ENCODE measurements at places on chromosomes 3 and 15. TPM values are rescaled to one million over a fixed set of nuclear protein-coding genes. Genes with fewer than 3 reads are reported as not detected.

- no peaks in the 10 kb centered on the region for H3K4me1 ChIP-seq
- no peaks in the 10 kb centered on the region for H3K27me3 ChIP-seq
- H3K4me3 ChIP-seq = no peak overlapping the region
- H3K36me3 ChIP-seq = no peaks in the 10 kb centered on the region
- H3K27ac ChIP-seq = no peak overlapping the region
- no peak for DNase-seq
These were observed 393.0 kb downstream of the IGSF11 start for GRCh38 chr3:118641608-118642007.

- H3K36me3 ChIP-seq = no peaks in the 10 kb centered on the region
- DNase-seq = no peak
- H3K27ac ChIP-seq = no peak overlapping the region
- H3K27me3 ChIP-seq = peaks cover 12% of the 10 kb centered on the region
- H3K4me1 ChIP-seq = no peaks in the 10 kb centered on the region
- no peak overlapping the region for H3K4me3 ChIP-seq
These were observed 278.5 kb upstream of the RASGRP1 start for GRCh38 chr15:38843051-38843501.

GRCh38 chr3:88031642-88032077 lies 27.1 kb downstream of the CGGBP1 start:
- peaks cover 2% of the 10 kb centered on the region for H3K27me3 ChIP-seq
- H3K27ac ChIP-seq = peak overlapping the region; percentile 97
- no peaks in the 10 kb centered on the region for H3K36me3 ChIP-seq
- peak; percentile 61 for DNase-seq

- no peaks in the 10 kb centered on the region for H3K36me3 ChIP-seq
- H3K4me1 ChIP-seq = no peaks in the 10 kb centered on the region
- no peak overlapping the region for H3K27ac ChIP-seq
These were observed 65.6 kb downstream of the COL6A6 start for GRCh38 chr3:130582457-130583153.

DNA sequence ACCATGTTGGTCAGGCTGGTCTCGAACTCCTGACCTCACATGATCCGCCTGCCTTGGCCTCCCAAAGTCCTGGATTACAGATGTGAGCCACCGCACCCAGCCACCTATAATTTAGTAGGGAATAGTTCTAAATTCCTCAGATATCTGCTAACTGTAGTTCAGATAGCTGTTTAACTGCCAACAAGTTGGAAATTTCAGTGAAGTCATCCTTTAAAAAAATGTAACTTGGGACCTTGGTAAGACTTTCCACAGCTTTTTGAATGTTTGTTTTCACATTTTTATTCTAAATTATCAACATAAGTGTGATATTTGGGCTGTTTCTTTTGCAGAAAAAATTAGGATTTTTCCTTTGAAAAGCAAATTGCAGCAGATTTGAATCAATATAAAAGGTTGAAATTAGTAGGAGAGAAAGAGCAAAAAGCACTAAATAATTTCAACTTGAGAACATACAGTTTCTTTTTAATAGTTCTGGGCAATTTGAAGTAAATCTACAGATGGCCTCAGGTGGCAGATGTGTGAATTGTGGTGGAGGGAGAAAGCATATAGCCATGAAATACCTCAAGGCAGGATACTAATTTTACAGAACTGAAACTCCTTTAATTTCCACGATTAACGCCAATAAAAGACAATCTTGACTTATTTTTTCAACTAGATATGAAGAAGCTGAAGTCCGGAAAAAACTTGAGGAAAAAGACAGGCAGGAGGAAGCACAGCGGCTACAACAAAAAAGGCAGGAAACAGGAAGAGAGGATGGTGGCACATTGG lies 34.3 kb downstream of the USP8 start:
- H3K36me3 ChIP-seq = peaks cover 36% of the 10 kb centered on the region
- peaks cover 14% of the 10 kb centered on the region for H3K4me1 ChIP-seq
- no peak overlapping the region for H3K4me3 ChIP-seq

- H3K27me3 ChIP-seq = no peaks in the 10 kb centered on the region
- DNase-seq = no peak
- no peaks in the 10 kb centered on the region for H3K4me1 ChIP-seq
These were observed 499.9 kb upstream of the LMCD1 start for GRCh38 chr3:8001712-8002111.

GRCh38 chr3:22210693-22211092 lies 459.7 kb upstream of the ZNF385D start:
- no peak overlapping the region for H3K27ac ChIP-seq
- no peaks in the 10 kb centered on the region for H3K27me3 ChIP-seq
- no peak for DNase-seq
- no peaks in the 10 kb centered on the region for H3K36me3 ChIP-seq

DNA sequence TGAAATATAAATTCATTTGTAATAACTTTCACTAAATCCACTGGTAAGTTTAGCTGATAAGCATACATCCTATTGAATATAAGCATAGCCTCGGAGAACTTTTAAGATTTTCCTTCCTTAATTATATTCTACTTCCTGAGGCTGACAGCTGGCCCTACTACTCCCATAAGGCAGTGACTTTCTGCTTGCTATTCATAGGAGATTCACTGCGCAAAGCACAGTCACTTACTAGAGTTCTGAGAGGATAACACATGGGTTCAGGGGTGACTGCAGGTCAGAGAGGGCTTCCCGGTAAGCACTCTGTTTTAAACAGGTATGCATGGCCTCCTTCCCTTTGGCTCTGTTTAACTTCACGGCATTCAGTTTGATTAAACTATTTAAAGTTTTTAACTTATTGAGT lies 75.8 kb downstream of the FAIM start:
- H3K27me3 ChIP-seq = no peaks in the 10 kb centered on the region
- H3K27ac ChIP-seq = no peak overlapping the region
- no peak overlapping the region for H3K4me3 ChIP-seq
- peaks cover 34% of the 10 kb centered on the region for H3K4me1 ChIP-seq

GRCh38 chr3:105984837-105985236 lies 116.0 kb upstream of the CBLB start:
- H3K36me3 ChIP-seq = no peaks in the 10 kb centered on the region
- no peak overlapping the region for H3K4me3 ChIP-seq
- peaks cover 45% of the 10 kb centered on the region for H3K4me1 ChIP-seq
- H3K27ac ChIP-seq = no peak overlapping the region
- DNase-seq = no peak

DNA sequence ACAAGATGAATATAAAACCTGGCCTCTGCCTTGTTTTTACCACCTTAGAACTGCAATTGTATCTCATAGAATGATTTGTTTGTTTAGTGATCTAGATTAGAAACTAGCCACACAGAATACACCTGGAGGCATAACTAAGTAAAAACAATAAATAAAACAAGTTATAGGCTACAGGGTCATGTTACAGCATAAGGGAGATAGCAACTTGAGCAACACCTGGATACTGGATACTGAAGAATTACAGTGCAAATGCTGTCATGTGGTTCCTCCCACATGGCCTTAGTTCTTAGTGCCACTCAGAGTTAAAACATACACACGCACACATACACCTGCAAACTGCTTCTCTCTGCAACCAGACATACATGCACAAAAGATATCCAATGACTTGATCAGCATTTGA lies 563.4 kb upstream of the DPPA4 start:
- no peak overlapping the region for H3K27ac ChIP-seq
- no peaks in the 10 kb centered on the region for H3K4me1 ChIP-seq
- H3K4me3 ChIP-seq = no peak overlapping the region
- no peaks in the 10 kb centered on the region for H3K36me3 ChIP-seq
- DNase-seq = no peak
- no peaks in the 10 kb centered on the region for H3K27me3 ChIP-seq

DNA sequence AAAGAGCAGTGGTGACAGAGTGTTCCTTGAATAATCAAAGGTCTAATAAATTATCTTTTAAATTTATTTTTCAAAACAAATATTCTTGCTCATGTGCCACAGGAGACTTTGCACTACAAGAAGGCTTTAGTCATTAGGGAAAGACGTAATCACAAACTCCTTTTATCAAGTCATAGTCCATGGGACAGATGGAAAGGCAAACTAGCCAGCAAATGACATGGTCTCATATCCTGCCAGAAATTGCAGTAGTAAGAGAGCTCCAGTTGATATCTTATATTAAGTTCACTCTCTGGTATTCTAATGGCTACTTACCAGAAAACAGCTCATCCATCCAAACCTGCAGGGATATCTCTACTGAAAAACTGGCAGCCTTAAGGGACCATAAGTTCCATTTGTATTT lies 225.0 kb upstream of the TP63 start:
- no peak overlapping the region for H3K27ac ChIP-seq
- H3K4me3 ChIP-seq = no peak overlapping the region
- no peaks in the 10 kb centered on the region for H3K4me1 ChIP-seq
- DNase-seq = no peak

GRCh38 chr15:79520654-79521053 lies 88.5 kb downstream of the MINAR1 start:
- no peak overlapping the region for H3K27ac ChIP-seq
- no peaks in the 10 kb centered on the region for H3K4me1 ChIP-seq
- no peak overlapping the region for H3K4me3 ChIP-seq
- H3K27me3 ChIP-seq = peaks cover 6% of the 10 kb centered on the region

DNA sequence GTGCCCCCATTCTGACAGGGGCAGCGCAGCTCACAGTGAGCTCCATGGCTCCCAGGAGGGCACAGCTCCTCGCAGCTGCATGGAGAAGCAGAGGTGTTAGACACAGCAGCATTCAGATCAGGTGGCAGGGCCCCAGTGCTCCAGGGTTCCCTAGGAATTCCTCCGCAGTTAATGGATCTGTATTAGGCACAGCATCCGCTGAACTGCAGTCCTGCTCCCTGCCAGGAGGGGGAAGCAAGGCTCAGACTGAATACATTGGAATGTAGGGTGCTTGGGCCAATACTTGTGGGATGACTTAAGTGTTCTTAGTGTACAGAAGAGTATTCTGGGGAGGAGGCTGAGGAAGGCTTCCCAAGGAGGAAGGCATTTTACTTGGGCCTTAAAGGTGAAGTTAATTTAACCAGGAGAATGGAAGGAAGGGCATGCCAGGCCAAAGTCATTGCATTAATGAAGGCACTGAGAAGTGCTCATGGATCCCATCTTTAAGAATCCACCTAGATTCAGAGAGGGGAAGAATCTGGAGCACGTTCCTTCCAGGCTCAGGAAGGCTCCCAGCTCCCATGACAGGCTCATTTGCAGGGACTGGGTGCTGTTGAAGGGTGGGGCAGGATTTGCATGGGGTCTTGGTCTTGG lies 111.6 kb downstream of the RAB11A start:
- DNase-seq = no peak
- peak overlapping the region; percentile 11 for H3K4me3 ChIP-seq
- H3K4me1 ChIP-seq = peaks cover 5% of the 10 kb centered on the region
- no peak overlapping the region for H3K27ac ChIP-seq
- peaks cover 4% of the 10 kb centered on the region for H3K27me3 ChIP-seq

GRCh38 chr3:101303089-101303731 lies 17.2 kb downstream of the IMPG2 start:
- H3K4me3 ChIP-seq = no peak overlapping the region
- no peak for DNase-seq
- peaks cover 43% of the 10 kb centered on the region for H3K36me3 ChIP-seq
- peaks cover 6% of the 10 kb centered on the region for H3K27me3 ChIP-seq
- no peaks in the 10 kb centered on the region for H3K4me1 ChIP-seq
- H3K27ac ChIP-seq = no peak overlapping the region

GRCh38 chr15:72911626-72912025 lies 128.1 kb upstream of the ADPGK start:
- DNase-seq = no peak
- H3K4me3 ChIP-seq = no peak overlapping the region
- no peaks in the 10 kb centered on the region for H3K4me1 ChIP-seq
- no peak overlapping the region for H3K27ac ChIP-seq
- no peaks in the 10 kb centered on the region for H3K36me3 ChIP-seq
- H3K27me3 ChIP-seq = no peaks in the 10 kb centered on the region

DNA sequence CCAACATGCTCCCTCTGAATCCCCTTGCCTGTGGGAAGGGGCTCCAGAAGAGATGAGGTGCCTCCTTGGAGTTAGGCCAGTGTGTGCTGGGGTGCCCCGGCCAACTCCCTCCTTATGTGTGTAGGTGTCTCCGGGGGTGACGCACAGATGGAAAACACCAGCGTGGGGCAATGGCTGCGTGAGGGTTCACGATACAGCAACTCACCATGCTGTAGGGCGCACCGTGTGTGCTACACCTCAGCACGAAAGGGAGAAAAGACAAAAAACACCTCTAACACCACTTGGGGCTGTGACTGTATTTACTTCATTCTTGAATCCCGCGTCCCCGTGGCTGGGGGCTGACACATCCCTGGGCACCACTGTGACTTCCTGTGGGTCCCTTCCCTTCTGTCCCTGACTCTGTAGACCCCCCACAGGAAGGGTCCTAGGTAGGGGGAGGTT lies 1.6 kb upstream of the CALML4 start:
- no peaks in the 10 kb centered on the region for H3K27me3 ChIP-seq
- H3K27ac ChIP-seq = no peak overlapping the region
- H3K4me1 ChIP-seq = peaks cover 3% of the 10 kb centered on the region
- DNase-seq = no peak

DNA sequence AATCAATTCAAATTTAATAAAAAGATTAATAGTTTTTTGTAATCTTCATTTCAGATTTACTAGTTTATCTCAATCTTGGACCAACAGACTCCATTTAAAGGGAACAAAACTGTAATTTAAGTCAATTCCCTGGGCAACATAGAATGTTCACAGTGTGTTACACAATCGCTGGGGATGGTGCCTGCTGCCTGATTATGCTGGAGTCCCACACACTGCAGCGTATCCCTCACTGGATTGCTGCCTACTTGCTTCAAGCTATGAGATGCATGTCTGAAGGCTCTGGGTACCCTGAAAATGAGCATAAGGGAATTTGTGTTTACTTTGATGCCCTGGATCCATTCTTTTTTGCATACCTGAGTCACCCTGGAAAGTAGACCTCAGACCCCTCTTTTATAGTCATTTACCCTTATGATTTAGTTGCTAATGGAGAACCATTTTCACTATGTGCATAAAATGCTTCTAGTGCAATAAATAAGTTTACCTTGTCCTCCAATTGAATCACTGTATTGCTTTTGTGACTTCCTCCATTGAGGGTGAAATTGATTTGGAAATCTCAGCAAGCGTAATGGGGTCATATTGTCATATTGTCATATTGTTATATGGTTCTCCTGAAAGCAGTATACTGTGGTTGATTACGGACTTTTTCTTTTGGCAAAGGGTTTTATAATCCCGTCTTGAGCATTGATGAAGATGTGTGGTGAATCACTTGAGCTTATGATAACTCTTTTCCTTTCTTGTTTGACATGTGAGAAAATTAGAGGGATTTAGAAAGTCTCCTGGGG lies 35.9 kb downstream of the ITPR1 start:
- H3K27me3 ChIP-seq = peaks cover 1% of the 10 kb centered on the region
- DNase-seq = no peak
- H3K27ac ChIP-seq = no peak overlapping the region
- H3K4me1 ChIP-seq = peaks cover 12% of the 10 kb centered on the region
- H3K36me3 ChIP-seq = peaks cover 3% of the 10 kb centered on the region
- H3K4me3 ChIP-seq = no peak overlapping the region

CMTM8 gene
- polyA plus RNA-seq = 1.8 TPM

RAB43 gene
- polyA plus RNA-seq = 20.1 TPM

AVEN gene
- 14.1 TPM for polyA plus RNA-seq

STAC gene
- not detected for polyA plus RNA-seq

LEKR1 gene
- 2.1 TPM for polyA plus RNA-seq

CLDN16 gene
- not detected for polyA plus RNA-seq

TIMP4 gene
- polyA plus RNA-seq = not detected

TFG gene
- polyA plus RNA-seq = 17.4 TPM

CCDC14 gene
- 6.4 TPM for polyA plus RNA-seq

Data from immature natural killer cell (primary cell).